Activated T-cell treated with anti-CD3 and anti-CD28 coated beads, Interleukin-2, amount 50 U/mL, for 4 hours (primary cell): ENCODE measurements at places on chromosomes 7 and 10. TPM values are rescaled to one million over a fixed set of nuclear protein-coding genes. Genes with fewer than 3 reads are reported as not detected.

DNA sequence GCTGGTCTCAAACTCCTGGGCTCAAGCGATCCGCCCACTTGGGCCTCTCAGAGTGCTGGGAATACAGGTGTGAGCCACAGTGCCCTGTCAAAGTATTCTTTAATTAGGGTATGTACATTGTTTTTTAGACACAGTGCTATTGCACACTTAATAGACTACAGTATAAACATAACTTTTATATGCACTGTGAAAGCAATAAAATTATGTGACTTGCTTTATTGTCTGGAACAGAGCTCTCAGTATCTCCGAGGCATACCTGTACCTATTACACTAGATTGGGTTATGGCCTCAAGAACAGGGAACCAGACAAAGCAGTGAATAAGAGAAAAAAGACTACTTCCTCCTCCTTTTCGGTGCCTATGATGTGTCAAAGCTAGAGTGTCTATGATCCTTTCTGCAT, 13.1 kb downstream of the ATOH7 start:
- no peak for DNase-seq

DNA sequence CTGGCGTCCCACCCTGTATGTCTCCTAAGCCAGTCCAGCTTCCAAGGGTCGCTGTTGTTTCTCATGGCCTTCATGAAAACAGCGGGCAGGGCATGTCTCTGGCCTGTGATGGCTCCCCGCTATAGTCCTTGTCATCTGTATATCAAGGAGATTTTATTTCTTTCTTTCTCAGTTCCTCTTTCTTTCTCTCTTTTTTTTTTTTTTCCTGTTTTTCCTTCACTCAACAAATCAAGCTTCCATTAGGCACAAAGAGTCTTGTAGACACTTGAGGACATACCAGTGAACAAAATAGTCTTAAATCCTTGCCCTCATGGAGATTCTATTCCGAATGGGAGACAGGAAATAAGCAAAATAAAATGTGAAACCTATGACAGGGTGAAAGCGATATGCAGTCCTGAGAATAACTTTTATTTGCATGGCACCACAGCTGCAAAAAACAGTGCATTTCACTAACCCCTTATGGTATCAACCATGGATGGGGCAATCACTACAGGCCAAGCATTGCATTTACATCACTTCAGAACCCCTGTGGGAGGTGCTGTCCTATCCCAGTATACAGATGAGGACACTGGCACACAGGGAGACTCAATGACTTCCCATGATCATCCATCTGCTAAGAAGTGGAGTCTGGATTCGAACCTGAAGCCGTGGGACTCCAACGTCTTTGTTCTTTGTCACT, 50.7 kb downstream of the SYPL1 start:
- no peak for DNase-seq

MYL10 gene
- not detected for total RNA-seq

DNA sequence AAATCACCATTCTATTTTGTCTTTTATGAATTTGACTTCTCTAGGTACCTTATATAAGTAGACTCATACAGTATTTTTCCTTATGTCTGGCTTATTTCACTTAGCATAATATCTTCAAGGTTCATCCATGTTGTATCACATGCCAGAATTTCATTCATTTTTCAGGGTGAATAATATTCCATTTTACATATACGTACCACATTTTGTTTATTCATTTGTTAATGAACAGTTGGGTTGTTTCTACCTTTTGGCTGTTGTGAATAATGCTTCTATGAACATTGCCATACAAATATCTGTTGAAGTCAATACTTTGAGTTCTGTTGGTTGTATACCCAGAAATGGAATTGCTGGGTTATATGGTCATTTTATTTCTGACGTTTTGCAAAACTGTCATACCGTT, 20.7 kb downstream of the AHCYL2 start:
- DNase-seq = no peak

DNA sequence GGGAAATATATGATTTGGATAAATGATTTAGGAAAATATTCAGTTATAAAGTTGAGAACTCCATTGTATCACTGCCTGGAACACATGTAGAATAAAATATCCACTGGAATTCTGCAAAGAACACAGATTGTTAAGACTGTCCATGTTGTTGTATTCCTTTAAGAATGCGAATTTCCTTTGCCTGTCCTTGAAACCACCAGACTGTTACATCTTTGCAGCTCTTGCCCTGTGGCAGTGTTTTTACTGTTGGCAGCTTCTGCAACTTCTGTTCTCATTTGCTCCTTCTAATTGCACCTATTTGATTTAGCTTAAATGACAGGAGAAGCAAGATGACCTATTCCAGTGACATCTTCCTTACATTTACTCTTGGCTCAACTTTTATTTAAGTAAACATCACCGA, 39.7 kb downstream of the MALSU1 start:
- DNase-seq = no peak

- DNase-seq = no peak
Observed at GRCh38 chr10:28479425-28479865, 53.5 kb upstream of the WAC start.

DNA sequence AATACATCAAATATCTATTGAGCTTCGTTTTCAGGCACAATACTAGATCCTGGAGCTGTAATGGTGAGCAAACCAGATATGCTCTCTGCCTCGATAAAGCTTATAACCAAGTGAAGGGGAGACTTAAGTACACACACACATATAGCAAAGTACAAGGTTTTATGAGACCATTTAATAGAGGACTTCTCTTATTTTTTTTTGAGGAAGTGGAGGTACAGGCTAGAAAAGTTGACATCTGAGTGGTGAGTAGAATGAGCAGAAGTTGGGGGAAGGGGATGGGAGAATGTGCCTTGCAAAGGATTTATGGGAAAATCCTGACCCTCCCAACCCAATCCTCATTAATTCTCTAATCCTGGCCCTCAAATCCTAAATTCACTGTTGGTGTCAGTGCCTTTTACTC, 7.7 kb downstream of the CCDC136 start:
- DNase-seq = no peak

CALCR gene
- total RNA-seq = not detected

AGMO gene
- not detected for total RNA-seq

LIPJ gene
- not detected for total RNA-seq

- DNase-seq = no peak
Observed at GRCh38 chr7:77531038-77531437, 6.1 kb upstream of the PTPN12 start.

- no peak for DNase-seq
Observed at GRCh38 chr7:91367812-91368578, 103.8 kb downstream of the FZD1 start.

GRCh38 chr10:12902135-12902572, 99.4 kb downstream of the CCDC3 start:
- DNase-seq = peak; percentile 27

DNA sequence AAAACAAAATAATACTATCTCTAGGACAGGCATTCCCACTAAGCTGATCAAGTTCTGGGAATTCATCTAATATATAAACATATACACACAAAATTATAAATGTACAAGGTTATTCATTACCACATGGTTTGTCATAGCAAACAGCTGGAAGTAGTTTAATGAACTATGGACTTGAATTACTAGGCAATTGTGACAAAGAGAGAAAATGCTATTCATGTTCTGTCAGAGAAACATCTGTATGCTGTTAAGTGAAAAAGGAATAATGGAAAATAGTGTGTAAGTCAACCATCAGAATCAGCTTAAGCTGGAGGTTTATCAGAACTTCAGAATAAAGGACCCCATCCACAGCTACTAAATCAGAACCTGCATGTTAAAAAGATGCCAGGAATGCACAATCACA, 2.8 kb downstream of the ZNF248 start:
- no peak for DNase-seq
